ENCODE measurements at places on chromosomes 2 and 18.

DNA sequence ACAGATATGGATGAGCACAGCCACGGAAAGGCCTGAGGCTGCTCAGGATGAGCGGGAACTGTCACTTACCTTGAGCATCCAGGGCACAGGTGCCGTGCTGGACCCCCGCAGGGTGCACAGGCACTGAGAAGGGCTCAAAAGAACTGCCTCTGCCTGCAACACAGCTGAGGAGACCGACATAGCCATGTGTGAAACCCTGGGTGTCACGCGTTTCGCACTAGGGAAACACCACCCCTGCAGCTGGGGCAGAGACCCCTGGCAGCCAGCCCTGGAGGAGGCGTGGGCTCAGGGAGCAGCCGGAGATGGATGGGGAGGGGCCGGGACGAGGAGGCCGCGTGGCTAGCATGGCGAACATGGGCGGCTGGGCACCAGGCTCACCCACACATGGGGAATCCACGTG is 228.9 kb downstream of the EIPR1 start:
- no peak for DNase-seq

DNA sequence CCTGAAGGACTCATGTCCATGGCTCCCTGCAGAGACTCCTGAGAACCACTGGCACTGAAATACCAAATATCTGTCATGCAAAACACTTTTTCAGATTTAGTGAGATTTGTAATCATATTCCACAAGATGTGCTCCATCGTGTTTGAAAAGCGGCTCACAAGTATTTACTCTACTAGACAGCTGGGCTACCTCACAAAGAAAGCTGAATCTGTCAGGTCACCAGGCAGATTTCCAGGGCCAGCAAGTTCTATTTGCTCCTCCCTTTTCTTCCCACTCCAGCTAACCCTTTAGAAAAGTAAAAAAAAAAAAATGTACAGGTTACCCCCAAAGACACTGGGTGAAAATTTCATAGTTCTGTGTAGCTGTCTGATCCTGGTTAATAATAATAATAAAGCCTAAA is 22.9 kb downstream of the WIPF1 start:
- no peak for DNase-seq

DNA sequence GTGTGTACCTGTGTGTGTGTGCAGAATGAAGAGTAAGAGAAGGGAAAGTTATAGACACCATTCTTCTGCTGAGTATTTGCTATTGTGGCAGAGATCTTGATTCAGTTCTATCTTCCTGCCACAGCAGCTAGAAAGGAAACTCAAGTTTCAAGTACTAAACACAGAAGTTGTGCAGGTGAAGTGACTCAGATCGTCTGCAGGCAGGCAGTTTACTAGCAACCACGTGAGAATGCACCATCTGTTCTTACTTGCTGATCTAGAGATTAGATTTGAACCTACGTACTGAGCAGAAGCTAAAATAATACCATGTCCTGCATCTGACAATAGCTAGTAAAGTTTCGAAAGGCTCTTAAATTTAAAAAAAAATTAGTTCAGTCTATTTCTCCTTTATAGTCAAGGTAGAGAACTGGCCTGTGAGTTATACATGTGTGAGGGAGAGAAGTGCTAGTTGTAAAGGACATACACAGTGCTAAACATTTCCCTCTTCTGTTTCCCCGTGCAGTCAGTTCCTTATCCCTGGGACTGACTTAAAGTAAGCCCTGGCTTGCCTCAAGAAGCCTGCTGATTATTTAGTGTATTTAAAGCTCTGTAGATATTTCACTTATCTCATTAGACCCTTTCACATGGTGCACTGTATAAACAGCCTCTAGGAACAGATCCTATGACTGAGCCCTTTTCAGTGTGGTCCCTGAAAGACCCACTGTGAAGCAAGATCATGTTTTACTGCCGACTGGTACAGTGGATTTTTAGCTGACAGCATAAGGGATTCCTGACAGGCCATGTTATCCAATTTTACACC is 45.0 kb downstream of the SLC38A11 start:
- DNase-seq: no peak

DNA sequence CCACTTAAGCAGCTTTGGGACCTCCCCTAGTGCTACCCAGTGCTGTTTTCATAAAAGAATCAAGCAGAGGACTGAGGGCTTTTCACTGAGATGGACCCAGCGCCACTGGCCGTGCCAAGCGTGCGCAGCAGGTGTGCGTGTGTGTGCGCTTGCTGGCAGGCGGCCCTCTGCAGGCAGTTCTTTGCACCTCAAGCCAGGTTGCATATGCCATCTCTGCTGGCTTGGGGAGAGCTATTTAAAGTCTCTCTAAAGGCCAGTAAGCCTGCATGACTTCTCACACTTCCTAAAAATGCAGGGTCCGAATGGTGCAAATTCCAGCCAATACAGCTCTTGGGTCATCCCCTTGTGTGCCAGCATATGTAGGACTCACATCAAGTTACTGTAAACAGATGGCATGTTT is 255.5 kb downstream of the RNF152 start:
- no peak for DNase-seq

DNA sequence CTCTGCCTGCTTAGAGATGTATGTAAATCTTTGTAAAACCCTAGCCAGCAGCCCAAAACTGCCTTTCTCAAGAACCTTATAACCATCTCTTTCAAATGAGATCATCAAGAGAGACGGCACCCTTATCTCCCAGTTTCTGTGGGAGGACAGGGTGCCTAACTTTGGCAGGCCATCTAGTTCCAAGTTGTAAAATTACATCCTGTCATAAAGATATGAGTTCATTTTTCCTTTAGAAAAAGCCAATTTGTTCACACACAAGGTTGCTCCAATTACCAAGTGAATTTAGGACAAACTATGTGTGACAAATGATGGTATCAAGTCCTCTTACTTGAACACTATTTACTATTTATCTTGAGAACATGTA is 65.3 kb downstream of the MEMO1 start:
- no peak for DNase-seq

- no peak for DNase-seq
Observed at GRCh38 chr2:31239593-31240177, 5.7 kb downstream of the EHD3 start.

- DNase-seq: no peak
Observed at GRCh38 chr2:53569957-53570727, 197.5 kb upstream of the CHAC2 start.

GRCh38 chr2:159879051-159879604 is 81.1 kb upstream of the CD302 start:
- no peak for DNase-seq

DNA sequence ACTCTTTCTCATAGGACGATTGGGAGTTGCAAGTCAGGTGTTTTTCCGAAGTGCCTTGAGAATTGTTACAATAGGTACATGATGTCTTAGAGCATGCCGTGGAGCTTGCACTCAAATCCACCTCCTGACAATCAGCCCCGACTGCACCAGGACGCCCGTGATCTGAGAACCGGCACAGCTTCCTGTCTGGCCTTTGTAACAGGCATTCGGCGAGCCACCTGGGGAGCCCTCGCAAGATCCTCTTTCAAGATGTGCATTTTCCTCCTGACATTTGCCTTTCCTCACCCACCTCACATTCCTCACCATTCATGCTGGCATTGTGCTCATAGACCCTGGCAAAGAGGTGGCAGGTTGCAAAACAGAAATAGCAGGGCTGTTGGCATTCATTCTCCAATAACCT is 427.3 kb downstream of the GALR1 start:
- no peak for DNase-seq

- no peak for DNase-seq
Observed at GRCh38 chr2:176854878-176855277, 357.7 kb upstream of the HNRNPA3 start.

DNA sequence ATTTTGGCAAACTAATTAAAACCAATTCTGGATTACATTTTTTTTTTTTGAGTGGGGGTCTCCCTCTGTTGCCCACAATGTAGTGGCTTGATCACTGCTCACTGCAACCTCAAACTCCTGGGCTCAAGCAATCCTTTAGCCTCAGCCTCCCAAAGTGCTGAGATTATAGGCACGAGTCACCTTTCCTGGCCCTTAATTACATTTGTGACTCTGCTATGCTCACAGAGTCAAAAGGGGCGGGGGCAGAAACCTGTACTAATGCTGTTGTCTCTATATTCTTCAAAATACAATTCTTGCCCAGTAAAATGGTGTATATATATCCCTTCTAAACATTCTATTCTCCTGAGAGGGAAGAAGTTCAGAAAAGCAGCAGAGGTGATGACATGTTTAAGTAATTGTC is 23.2 kb downstream of the PRKD3 start:
- DNase-seq: no peak

GRCh38 chr2:133992454-133992853 is 261.4 kb upstream of the MGAT5 start:
- no peak for DNase-seq

GRCh38 chr2:123971564-123972318 is 53.3 kb upstream of the CNTNAP5 start:
- no peak for DNase-seq

DNA sequence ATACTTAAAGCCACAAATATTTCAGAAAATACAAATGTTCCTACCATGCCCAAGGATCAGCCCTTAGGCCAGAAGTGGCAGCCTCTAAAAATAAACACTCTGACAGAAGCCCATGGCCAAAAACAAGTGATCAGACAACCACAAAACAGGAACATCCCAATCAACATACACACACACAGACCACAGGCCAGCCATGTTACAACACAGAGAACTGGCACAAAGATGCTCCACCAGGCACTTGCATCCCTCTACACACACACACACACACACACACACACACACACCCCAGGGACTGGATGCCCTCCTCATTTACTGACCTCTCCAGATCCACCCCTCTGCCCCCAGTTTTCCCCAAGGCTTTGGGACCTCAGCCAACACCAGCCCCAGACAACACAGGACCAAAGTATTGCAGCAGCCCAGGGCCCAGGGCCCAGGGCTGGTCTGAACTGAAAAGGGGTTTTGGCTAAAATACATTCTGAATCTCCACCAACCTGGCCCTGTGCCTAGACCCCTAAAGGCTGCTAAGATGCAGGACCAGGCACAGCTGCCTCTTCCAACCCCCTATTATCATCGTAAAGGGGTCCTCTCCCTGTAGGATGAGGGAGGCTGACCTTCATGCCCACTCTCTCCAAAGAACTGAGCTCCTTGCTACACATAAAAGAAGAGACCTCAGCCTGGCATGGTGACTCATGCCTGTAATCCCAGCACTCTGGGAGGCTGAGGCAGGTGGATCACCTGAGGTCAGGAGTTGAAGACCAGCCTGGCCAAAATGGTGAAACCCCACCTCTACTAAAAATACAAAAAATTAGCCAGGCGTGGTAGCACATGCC is 151.4 kb downstream of the TNS1 start:
- no peak for DNase-seq

- DNase-seq: no peak
Observed at GRCh38 chr2:227152093-227152766, 11.8 kb downstream of the COL4A4 start.

DNA sequence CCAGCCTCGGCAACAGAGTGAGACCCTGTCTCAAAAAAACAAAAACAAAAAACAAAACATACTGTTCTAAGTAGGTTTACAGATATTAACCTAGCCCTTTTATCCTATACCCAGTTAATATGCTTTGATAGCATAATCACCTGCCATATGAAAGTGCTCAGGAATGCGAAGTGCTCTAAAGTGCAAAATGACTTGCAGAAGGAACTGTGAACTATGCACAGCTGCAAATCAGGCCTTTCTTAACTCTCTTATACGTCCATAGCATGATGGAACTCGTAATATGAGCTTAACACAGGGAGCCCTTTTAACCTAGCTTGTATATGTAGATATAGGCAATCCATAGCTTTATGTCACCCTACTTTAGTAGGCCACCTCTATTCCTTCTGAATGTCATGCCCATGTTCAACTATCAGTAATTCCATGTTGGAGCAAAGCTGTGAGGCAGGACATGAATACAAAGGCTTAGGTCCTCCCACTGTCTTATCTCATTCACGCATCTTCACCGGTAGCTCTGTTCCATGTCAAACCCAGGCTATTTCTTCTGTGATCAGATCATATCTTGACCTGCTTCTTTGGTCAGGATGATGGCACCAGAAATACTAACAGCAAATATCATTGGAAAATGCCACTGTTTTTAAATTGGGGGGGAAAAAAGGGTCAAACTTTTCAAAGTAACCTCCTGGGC is 72.9 kb downstream of the PRPF40A start:
- no peak for DNase-seq

- no peak for DNase-seq
Observed at GRCh38 chr2:179773986-179774385, 87.4 kb downstream of the ZNF385B start.

GRCh38 chr2:172640389-172640788 is 84.5 kb downstream of the PDK1 start:
- no peak for DNase-seq

- DNase-seq: no peak
Observed at GRCh38 chr2:10035053-10035422, 8.3 kb upstream of the KLF11 start.

All from GM12892 (cell line).